T-helper 17 cell (primary cell): ENCODE measurements at places on chromosomes 1 and 21.

- no peak for DNase-seq
These were observed 10.9 kb downstream of the LSS start for GRCh38 chr21:46217511-46218196.

DNA sequence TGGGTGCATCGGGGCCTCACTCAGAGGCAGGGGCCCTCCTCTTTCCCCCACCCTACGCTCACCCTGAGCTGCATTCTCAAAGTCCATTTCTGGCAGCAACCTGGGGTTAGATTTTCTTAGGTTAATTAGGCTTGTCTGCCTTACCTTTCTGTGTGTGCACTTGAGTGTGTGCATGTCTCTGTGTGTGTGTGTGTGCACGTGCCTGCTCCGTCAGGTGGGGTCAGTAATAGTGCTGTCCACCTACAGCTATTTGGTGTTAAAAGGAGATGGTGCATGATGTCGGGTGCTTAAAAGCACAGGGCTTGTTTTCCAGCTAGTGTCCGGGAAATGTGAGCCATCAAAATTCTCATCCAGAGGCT lies 257.9 kb downstream of the CAMTA1 start:
- no peak for DNase-seq

DNA sequence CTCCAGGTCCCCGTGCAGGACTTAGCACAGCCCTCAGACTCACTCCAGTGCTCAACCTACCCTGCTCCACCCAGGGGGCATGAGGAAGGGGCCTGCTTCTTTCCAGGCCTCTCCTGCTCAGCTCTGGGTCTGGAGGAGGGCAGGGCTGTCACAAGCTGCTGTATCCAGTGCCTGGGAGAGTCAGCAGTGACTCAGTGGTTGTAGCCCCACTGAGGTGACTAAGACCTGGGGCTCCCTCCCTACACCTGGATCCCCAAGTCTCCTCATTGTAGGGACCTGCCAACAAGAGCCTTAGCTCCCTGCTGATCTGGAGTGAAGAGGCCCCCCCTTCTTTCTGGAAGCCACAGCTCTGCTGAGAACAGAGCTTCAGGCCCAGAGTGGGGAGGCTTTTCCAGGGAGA lies 36.1 kb upstream of the FAM131C start:
- no peak for DNase-seq

GRCh38 chr1:156847591-156848460 lies 11.1 kb downstream of the INSRR start:
- DNase-seq = no peak

DNA sequence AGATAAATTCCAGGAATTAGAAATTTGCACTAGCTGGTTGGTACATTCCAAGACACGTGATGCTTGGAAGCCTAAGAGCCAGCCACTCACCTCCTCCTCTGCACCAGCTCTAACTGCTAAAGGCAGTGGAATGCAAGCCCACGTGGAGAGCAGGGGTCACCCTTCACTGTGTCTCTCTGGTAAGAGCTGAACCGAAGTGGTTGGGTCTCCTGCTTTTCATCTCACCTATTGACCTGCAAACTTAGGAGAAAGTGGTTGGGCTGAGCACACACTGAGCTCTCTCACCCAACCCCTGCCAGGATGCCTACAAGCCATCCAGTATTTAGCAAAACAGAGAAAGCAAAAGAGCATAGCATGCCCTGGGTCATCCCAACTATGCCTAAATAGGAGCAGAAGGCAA lies 19.3 kb downstream of the HAO2 start:
- DNase-seq = no peak

DNA sequence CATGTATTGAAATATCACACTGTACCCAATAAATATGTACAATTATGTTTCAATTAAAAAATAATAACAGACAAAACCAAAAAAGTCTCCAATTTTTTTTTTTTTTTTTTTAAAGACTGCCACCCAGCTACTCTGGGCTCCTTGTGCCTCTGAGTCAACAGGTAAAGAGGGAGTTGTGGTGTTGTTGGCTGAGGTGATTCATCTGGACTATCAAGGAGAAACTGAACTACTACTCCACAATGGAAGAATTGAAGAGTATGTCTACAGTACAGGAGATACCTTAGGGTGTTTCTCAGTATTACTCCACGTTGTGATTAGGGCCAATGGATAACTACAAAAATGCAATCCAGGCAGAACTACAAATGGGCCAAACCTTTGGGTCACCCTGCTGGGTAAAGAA lies 67.9 kb downstream of the SCMH1 start:
- no peak for DNase-seq

- DNase-seq = no peak
These were observed 12.7 kb downstream of the F3 start for GRCh38 chr1:94528826-94529225.
